ENCODE measurements at places on chromosomes 11 and 22. TPM values are rescaled to one million over a fixed set of nuclear protein-coding genes. Genes with fewer than 3 reads are reported as not detected.

DNA sequence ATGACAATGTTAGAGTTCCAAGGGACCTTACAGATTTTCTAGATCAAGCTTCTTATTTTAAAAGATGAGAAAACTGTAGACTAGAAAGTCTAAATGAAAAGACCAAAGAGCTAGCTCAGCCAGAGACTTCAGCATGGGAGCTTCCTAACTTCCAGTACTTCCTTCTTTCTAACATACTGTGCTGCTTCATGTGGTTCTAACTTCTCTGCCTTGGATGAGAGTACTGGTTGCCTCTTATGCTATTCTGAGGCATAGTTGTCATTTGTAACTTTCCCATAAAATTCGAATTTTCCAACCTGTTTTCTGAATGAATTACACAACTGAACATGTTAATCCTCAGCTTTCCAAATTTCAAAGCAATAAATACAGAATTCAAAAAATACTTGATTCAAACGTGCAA, 1.8 kb downstream of the MTMR2 start:
- peaks cover 11% of the 10 kb centered on the region for H3K36me3 ChIP-seq
- H3K27ac ChIP-seq: no peak overlapping the region
- H3K4me3 ChIP-seq: peak overlapping the region; percentile 51

DNA sequence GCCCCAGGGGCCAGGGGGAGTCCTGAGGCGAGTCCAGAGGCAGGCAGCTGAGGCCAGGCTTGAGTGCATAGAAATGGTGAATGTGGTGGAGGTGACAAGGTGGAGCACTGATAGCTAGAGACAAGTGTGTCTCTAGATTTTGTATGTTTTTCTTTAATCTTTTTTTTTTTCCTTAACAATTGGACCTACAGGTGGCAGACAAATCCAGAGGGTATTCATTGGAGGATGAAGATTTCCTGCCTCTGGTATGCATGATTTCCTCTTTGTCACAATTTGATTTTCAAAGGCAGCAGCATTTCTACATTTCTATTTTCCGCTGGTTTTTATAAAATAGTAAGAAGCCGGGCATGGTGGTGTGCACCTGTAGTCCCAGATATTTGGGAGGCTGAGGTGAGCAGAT, 47.7 kb upstream of the DKK3 start:
- H3K36me3 ChIP-seq: no peaks in the 10 kb centered on the region
- H3K27ac ChIP-seq: no peak overlapping the region
- no peak overlapping the region for H3K4me3 ChIP-seq
- H3K27me3 ChIP-seq: peaks cover 4% of the 10 kb centered on the region
- H3K4me1 ChIP-seq: no peaks in the 10 kb centered on the region
- no peak for DNase-seq

- no peak overlapping the region for H3K27ac ChIP-seq
- H3K4me1 ChIP-seq: peaks cover 23% of the 10 kb centered on the region
- peaks cover 30% of the 10 kb centered on the region for H3K36me3 ChIP-seq
- no peak for DNase-seq
- no peak overlapping the region for H3K4me3 ChIP-seq
These were observed 2.1 kb downstream of the INCENP start for GRCh38 chr11:62125881-62126280.

GRCh38 chr11:75004215-75004614, 15.5 kb downstream of the NEU3 start:
- peaks cover 12% of the 10 kb centered on the region for H3K4me1 ChIP-seq
- peaks cover 37% of the 10 kb centered on the region for H3K36me3 ChIP-seq
- DNase-seq: no peak
- H3K27ac ChIP-seq: no peak overlapping the region

The TRPC6 gene
- not detected for total RNA-seq

- H3K4me1 ChIP-seq: no peaks in the 10 kb centered on the region
- H3K4me3 ChIP-seq: no peak overlapping the region
- H3K27ac ChIP-seq: no peak overlapping the region
- peaks cover 3% of the 10 kb centered on the region for H3K27me3 ChIP-seq
- DNase-seq: no peak
These were observed 72.8 kb upstream of the SPON1 start for GRCh38 chr11:13889552-13890249.

The SYT13 gene
- total RNA-seq: not detected

GRCh38 chr11:39304586-39304985, 2154.9 kb downstream of the LRRC4C start:
- no peak for DNase-seq
- no peaks in the 10 kb centered on the region for H3K27me3 ChIP-seq
- H3K36me3 ChIP-seq: no peaks in the 10 kb centered on the region
- H3K4me1 ChIP-seq: no peaks in the 10 kb centered on the region
- H3K4me3 ChIP-seq: no peak overlapping the region

The CRYAB gene
- total RNA-seq: not detected

GRCh38 chr11:13169709-13170108, 107.9 kb upstream of the BMAL1 start:
- no peaks in the 10 kb centered on the region for H3K4me1 ChIP-seq
- DNase-seq: no peak
- H3K4me3 ChIP-seq: no peak overlapping the region
- peaks cover 11% of the 10 kb centered on the region for H3K27me3 ChIP-seq

DNA sequence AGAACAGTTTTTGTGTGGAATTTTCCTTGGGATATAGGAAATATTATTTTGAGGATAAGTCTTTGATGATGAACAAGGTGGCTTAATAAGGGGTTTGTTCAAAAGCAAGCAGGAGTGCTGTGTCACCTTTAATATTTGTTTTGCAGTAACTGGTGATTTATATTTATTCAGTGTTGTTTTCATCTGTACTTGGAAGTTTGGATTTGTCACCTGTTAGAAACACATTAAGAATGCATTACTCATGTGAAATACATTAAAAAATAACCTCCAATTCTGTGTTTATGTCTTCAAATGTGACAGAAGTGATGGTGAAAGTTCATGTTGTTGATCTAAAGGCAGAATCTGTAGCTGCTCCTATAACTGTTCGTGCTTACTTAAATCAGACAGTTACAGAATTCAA, 70.5 kb downstream of the DKK3 start:
- no peaks in the 10 kb centered on the region for H3K4me1 ChIP-seq
- H3K4me3 ChIP-seq: no peak overlapping the region
- H3K27me3 ChIP-seq: no peaks in the 10 kb centered on the region
- no peak for DNase-seq
- H3K27ac ChIP-seq: no peak overlapping the region

The SOX10 gene
- total RNA-seq: not detected

The ART1 gene
- total RNA-seq: not detected

The DGCR6 gene
- 0.35 TPM for total RNA-seq

The BUD13 gene
- total RNA-seq: 18.4 TPM

The PLEKHB1 gene
- 5.0 TPM for total RNA-seq

GRCh38 chr22:24153353-24153752, 27.9 kb upstream of the SUSD2 start:
- H3K4me3 ChIP-seq: no peak overlapping the region
- H3K27ac ChIP-seq: peak overlapping the region; percentile 66
- no peak for DNase-seq
- no peaks in the 10 kb centered on the region for H3K27me3 ChIP-seq
- H3K36me3 ChIP-seq: peaks cover 5% of the 10 kb centered on the region

The APOBEC3H gene
- total RNA-seq: 1.4 TPM

The MRGPRE gene
- total RNA-seq: not detected

The CD248 gene
- 0.22 TPM for total RNA-seq

DNA sequence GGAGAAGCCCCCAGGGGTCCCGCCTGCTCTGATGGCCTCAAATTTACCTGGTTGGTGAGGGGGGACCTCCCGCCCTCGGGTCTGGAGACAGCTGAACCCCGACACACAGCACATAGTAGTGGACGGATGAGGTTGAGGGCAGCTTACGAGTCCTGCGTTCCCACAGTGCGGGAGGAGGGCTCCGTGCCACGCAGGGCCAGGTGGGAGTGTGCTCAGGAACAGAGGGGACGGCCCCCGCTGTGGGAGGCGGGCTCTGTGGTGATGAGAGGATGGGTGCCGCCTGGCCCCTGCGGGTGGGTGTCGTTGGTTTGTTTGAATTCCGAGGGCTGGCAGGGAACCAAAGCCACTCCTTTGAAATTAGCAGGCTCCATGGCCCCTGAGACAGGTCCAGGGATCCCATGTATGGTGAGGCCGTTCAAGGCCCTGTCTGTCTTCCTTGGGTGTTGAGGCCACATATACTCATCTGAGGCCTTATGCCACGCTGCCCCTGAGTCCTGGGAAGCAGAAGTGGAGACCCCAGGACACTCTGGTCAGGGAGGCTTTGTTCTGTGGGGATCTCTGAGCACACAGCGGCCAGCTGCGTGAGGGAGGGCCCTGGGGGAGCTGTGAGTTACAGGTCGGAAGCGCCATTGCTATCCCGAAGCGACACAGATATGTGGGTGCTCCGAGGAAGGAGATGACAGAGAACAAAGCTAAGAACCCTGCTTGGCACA, 21.9 kb downstream of the NADSYN1 start:
- H3K27ac ChIP-seq: no peak overlapping the region
- no peaks in the 10 kb centered on the region for H3K4me1 ChIP-seq
- peaks cover 84% of the 10 kb centered on the region for H3K36me3 ChIP-seq
- no peak overlapping the region for H3K4me3 ChIP-seq
- H3K27me3 ChIP-seq: no peaks in the 10 kb centered on the region
- no peak for DNase-seq

DNA sequence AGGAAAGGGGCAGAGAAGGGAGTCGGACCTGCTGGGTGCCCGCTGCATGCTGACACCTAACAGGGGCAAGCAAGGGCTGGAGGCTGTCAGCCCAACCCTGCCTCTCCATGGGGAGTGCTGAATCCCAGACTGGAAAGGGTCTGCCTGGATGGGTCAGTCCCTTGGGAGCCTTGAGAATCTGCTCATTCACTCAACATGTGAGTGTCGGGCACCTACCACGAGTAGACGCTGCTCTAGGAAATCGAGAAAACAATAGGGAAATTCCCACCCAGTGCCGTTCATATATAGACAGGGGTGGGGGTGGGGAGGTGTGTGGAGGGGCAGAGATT, 4.4 kb upstream of the CTSD start:
- no peak overlapping the region for H3K27ac ChIP-seq
- DNase-seq: no peak
- H3K36me3 ChIP-seq: no peaks in the 10 kb centered on the region
- peaks cover 11% of the 10 kb centered on the region for H3K4me1 ChIP-seq
- H3K27me3 ChIP-seq: peaks cover 21% of the 10 kb centered on the region

GRCh38 chr11:117641008-117641915, 155.8 kb downstream of the DSCAML1 start:
- no peaks in the 10 kb centered on the region for H3K27me3 ChIP-seq
- H3K4me1 ChIP-seq: no peaks in the 10 kb centered on the region
- H3K36me3 ChIP-seq: no peaks in the 10 kb centered on the region
- no peak overlapping the region for H3K4me3 ChIP-seq

DNA sequence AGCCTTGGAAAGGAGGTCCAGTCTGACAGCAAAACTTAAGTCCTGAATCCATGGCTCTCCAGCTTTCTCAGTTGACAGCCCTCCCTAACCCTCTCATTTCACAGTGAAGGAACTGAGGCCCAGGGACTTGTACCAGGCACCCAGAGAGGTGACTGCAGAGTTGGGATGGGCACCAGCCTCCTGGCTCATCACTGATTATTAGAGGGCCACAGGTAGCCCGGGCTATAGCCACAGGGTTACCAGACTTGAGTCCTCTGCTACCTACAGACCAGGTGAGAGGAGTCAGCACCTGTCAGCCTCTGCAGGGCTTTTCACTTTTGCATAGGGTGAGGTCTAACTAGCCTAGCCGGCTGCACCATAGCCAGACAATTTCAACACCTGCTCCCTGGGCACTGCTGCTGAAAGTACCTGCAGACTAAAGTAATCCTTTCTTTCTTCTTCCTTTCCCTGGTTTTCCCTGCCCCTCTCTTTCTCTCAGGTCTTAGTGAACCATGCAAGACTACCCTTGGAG, 37.6 kb downstream of the SYT13 start:
- H3K4me1 ChIP-seq: no peaks in the 10 kb centered on the region
- no peak for DNase-seq
- no peak overlapping the region for H3K4me3 ChIP-seq
- peaks cover 11% of the 10 kb centered on the region for H3K27me3 ChIP-seq

GRCh38 chr11:13534358-13534757, 38.6 kb upstream of the PTH start:
- no peak overlapping the region for H3K27ac ChIP-seq
- no peak for DNase-seq
- peaks cover 3% of the 10 kb centered on the region for H3K36me3 ChIP-seq
- no peaks in the 10 kb centered on the region for H3K4me1 ChIP-seq

The CCDC90B gene
- 25.8 TPM for total RNA-seq

DNA sequence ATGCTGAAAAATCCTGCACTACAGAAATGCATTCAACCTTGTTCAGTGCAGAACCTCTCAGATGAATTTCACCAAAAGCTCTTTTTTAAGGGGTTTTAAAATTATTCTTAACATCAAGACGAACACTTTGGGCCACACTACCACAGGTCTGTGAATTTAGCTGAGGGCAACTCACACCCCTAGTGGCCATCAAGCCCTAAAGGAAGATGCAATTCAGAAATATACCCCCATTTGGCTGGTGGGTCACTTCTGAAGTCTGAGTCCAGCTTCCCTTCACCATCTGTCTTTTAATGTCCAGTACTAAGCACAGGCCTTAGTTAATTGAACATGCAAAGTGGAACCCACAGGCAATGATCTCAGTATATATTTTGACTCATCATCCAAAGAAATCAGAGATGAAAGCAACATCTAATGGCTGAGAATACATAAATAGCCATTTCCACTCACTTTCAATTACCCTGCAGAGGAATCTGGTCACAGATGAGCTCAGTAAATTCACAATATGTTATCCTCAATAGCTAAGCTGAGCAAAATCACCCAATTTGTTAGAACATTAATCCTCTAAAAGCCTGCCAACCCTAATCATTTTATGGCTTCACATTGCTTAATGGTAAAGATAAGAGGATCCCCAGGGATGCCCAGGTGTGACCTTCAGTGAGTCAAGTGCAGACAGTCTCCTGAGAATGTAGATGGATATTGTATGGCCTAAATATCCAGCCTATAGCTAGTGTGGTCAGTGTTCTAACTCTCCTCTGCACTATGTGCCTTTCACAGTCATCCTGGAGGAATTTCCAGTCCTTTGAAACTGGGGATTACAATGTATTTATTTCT, 50.3 kb downstream of the FAM76B start:
- H3K27ac ChIP-seq: no peak overlapping the region
- H3K36me3 ChIP-seq: no peaks in the 10 kb centered on the region
- H3K27me3 ChIP-seq: no peaks in the 10 kb centered on the region
- no peak overlapping the region for H3K4me3 ChIP-seq
- peaks cover 12% of the 10 kb centered on the region for H3K4me1 ChIP-seq

Measured in activated B cell treated with CpG ODN at 0.5 μM for 24 hours (primary cell).